Activated CD8-positive, alpha-beta memory T cell treated with anti-CD3 and anti-CD28 coated beads, Interleukin-2, amount 10 ng/mL, durations not matched to agents 7 days and 5 days (primary cell): ENCODE measurements at places on chromosomes 13 and 19.

DNA sequence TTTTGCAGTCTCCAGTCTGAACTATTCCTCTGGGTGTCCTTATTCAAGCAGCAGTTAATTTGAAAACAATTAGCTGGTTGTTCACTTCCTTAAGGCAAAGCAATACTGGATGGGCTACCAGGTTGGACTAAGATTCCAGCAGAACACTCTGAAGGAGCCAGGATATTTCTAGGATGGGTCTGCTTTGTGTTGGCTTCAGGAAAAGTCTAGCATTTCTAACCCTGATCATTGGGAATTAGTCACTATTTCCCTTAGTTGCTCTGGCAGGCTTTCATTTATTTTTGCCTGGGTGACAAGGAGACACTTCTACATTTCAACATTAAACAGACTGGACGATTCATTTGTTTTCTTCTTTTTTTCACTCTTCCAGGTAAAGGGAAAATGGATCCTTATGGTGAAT is 228.4 kb downstream of the ENOX1 start:
- no peaks in the 10 kb centered on the region for H3K36me3 ChIP-seq
- no peak overlapping the region for H3K27ac ChIP-seq
- no peaks in the 10 kb centered on the region for H3K4me1 ChIP-seq
- peaks cover 37% of the 10 kb centered on the region for H3K27me3 ChIP-seq
- H3K4me3 ChIP-seq, result no peak overlapping the region
- no peak for DNase-seq

DNA sequence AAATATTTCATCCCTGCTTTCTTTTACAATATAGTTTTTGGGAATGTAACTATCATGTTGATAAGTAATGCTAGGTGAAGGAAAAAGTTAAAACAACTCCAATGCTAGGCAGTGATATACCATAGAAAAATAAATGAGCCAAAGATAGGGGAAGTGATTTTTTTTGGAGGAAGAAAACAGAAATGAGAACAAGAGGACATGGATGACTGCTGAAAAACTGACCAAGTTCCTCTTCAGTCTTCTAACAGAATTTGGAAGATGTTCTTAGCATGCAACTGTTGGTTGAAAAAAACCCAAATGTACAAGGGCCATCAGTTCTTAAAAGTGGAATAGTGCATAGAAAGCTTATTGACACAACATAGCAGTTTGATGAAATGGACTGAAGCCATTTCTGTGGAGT is 262.5 kb upstream of the STARD13 start:
- H3K36me3 ChIP-seq, result peaks cover 6% of the 10 kb centered on the region
- H3K4me3 ChIP-seq, result no peak overlapping the region
- DNase-seq, result no peak
- H3K27me3 ChIP-seq, result no peaks in the 10 kb centered on the region
- H3K4me1 ChIP-seq, result peaks cover 19% of the 10 kb centered on the region

DNA sequence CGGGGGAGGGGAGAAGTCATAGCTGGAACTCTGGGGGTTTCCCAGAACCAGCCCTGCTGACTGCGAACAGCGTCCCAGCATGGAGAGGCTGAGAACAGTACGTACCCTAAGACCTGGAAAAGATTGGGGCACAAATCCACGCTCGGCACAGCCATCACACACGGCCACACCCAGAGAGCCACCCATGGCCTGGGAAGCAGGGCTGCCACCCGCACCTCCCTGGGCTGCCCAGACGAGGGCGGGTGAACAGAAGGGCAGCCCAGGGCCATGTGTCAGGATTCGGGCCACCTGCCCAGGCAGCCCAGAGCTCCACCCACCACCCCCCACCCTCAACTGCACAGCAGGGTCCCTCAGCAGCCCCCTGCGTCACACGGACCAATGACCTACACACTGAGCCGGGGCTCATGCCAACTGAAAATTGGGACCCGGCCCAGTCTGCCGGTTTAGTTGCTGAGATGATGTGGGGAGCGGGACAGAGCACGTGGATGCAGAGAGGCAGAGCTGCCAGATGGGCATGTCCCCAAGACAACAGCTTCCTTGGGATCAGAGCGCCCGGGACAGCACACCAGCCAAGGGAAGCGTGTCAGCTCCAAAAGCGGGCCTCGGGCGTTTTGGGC is 8.5 kb downstream of the UBXN6 start:
- H3K27ac ChIP-seq, result no peak overlapping the region
- H3K36me3 ChIP-seq, result peaks cover 15% of the 10 kb centered on the region
- no peak for DNase-seq
- no peaks in the 10 kb centered on the region for H3K4me1 ChIP-seq
- H3K4me3 ChIP-seq, result no peak overlapping the region
- no peaks in the 10 kb centered on the region for H3K27me3 ChIP-seq

DNA sequence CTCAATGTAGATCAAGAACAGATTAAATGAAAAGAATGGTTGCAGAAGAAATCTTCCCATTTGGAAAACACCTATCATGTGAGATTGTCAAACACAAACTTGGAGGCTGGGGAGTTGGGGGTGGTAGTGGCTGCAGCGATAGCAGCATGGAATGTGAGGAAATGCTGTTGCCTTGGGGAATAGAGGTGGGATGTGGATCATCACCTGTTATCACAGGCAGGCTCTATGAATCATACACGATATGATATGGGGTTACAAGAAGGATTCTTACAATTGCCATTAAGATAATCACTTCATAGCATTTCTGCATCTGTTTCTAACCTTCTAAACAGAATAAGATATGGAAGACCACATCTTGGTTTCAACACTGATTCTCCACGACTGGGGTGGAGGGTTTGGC is 88.7 kb downstream of the RNASEH2B start:
- no peak overlapping the region for H3K27ac ChIP-seq
- H3K4me3 ChIP-seq, result no peak overlapping the region
- H3K4me1 ChIP-seq, result peaks cover 2% of the 10 kb centered on the region

- H3K36me3 ChIP-seq, result peaks cover 75% of the 10 kb centered on the region
- no peaks in the 10 kb centered on the region for H3K27me3 ChIP-seq
- no peak for DNase-seq
- H3K4me3 ChIP-seq, result peak overlapping the region; percentile 99
- H3K4me1 ChIP-seq, result peaks cover 15% of the 10 kb centered on the region
- H3K27ac ChIP-seq, result peak overlapping the region; percentile 99
Measured at GRCh38 chr19:52028780-52029123, 573 bp upstream of the ZNF614 start.

- H3K36me3 ChIP-seq, result no peaks in the 10 kb centered on the region
- H3K27ac ChIP-seq, result no peak overlapping the region
- no peak overlapping the region for H3K4me3 ChIP-seq
- peak; percentile 41 for DNase-seq
Measured at GRCh38 chr13:21823949-21824348, 153.1 kb downstream of the FGF9 start.

DNA sequence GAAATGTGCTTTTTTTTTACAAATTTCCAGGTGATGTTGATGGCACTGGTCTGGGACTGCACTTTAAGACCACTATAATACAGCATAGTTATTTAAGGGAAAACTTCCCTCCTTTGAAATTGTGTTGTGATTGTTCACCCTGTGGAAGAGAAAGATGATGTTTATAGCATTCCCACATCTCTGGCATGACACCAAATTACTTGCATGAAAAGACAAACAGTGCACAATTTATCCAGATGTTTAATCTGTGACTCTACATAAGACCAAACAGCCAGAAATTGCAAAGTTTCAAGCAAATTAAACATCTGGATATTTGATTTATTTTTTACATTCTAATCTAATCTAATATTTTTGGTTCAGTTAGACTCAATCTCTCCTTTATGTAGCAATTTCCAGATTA is 51.6 kb downstream of the UFM1 start:
- no peak for DNase-seq
- no peaks in the 10 kb centered on the region for H3K36me3 ChIP-seq

GRCh38 chr19:8413629-8413995 is 507 bp downstream of the MARCHF2 start:
- H3K4me3 ChIP-seq, result peak overlapping the region; percentile 54
- peaks cover 8% of the 10 kb centered on the region for H3K4me1 ChIP-seq
- no peak overlapping the region for H3K27ac ChIP-seq
- no peaks in the 10 kb centered on the region for H3K36me3 ChIP-seq
- no peaks in the 10 kb centered on the region for H3K27me3 ChIP-seq
- DNase-seq, result peak; percentile 46

DNA sequence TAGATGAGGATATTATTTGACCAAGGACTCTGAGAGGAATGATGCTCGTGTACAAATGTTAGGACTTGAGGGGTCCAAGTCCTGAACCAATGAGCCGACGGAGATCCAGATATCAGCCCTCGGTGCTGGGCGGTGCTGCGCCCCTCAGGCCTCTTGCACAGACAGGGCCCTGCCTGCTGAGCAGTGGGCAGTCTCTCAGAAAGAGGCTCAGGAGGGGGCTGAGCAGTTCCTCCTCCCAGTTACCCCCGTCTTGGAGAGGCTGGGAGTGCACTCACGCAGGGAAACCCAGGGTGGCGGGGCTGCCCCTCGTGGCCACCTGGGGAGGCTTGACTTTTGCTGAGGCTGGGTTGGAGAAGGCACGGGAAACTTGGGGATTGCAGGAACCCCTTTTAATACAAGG is 18.4 kb downstream of the TEX29 start:
- peak; percentile 15 for DNase-seq
- H3K27me3 ChIP-seq, result no peaks in the 10 kb centered on the region
- H3K4me1 ChIP-seq, result peaks cover 9% of the 10 kb centered on the region
- no peaks in the 10 kb centered on the region for H3K36me3 ChIP-seq
- no peak overlapping the region for H3K4me3 ChIP-seq

DNA sequence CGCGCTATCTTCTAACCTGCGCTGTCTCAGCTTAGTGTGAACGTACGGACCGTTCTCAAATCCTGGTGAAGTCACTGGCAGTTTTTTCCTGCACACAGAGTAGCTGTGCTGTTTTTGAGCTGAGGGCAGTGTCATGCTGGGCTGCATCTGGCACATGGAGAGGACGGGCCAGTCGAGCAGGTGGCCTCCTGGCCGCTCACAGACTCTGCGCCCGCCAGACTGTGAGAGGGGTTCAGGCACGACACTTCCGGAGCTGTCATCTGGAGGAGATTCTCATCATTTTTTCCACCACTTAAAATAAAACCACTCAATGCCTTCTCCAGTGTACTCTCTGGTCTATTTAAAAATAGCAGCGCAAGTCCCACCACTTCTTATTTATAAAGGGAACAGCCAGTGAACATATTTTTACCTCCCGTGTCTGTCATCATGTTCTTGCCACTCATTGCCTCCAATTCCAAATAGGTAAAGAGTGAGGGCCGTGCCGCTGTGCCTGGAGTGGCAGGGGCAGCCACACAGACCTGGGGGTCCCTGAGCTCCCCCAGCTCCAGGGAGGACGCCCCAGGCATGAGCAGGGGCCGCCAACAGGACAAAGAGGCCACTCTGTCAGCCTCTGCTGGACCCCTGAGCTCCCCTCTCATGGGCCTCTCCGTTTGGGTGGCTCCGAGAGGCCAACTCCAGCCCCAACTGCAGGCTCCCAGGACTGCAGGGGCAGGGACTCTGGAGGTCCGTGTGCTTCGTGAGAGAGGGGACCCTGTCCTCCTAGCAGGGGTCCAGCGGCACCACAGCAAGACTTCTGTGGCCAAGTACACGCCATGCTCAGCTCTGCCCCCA is 36.9 kb upstream of the GRTP1 start:
- no peak overlapping the region for H3K4me3 ChIP-seq
- H3K27ac ChIP-seq, result no peak overlapping the region
- no peaks in the 10 kb centered on the region for H3K27me3 ChIP-seq
- H3K4me1 ChIP-seq, result no peaks in the 10 kb centered on the region

DNA sequence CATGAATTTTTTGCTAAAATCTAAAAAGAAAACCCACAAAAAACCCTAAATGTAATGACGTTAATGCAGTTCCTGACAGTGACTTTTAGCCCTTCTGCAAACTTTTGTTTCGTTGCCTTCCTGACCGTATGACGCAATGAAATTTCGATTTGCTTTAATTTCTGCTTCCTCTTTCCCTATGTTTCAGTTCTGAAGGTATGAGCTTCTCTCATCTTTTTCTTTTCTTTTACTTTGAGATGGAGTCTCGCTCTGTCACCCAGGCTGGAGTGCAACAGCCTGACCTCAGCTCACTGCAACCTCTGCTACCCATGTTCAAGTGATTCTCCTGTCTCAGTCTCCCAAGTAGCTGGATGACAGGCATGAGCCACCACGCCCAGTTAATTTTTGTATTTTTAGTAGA is 6.1 kb upstream of the LILRA5 start:
- H3K4me1 ChIP-seq, result peaks cover 5% of the 10 kb centered on the region
- H3K27me3 ChIP-seq, result peaks cover 26% of the 10 kb centered on the region
- no peak overlapping the region for H3K27ac ChIP-seq
- H3K4me3 ChIP-seq, result no peak overlapping the region
- DNase-seq, result no peak

- H3K27me3 ChIP-seq, result no peaks in the 10 kb centered on the region
- H3K36me3 ChIP-seq, result no peaks in the 10 kb centered on the region
- no peak overlapping the region for H3K27ac ChIP-seq
- no peak overlapping the region for H3K4me3 ChIP-seq
Measured at GRCh38 chr13:83907196-83907989, 25.1 kb upstream of the SLITRK1 start.

DNA sequence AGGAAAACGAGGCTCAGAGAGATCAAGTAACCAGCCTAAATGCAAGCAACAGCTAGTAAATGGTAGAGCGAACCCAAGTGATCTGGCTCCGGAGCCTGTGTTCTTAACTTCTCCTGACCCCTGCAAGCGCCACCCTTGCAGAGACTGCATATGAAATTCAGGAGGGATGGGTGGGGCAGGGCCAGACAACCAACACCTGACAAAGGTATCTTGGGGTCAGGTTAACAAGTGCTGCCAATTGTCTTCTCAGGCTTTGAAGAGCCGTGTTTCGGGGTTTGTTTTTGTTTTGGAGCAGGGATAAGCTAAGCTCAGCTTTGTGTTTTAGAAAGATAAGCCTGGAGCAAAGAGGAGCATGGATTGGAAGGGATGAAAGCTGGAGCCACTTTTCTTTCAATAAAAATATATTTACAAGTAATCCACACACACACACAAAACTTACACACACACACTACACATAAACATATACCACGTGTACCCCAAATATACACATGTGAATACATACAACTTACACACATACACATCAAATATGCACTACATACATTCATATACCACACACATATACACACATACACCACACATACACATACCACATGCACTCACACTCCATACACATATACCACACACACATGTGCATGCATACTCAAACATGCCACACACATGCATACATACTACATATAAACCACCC is 722.0 kb downstream of the DIAPH3 start:
- no peak overlapping the region for H3K27ac ChIP-seq
- peak overlapping the region; percentile 27 for H3K4me3 ChIP-seq
- H3K27me3 ChIP-seq, result peaks cover 2% of the 10 kb centered on the region
- H3K4me1 ChIP-seq, result peaks cover 5% of the 10 kb centered on the region

- DNase-seq, result no peak
- peaks cover 27% of the 10 kb centered on the region for H3K36me3 ChIP-seq
- peaks cover 35% of the 10 kb centered on the region for H3K4me1 ChIP-seq
- H3K27ac ChIP-seq, result no peak overlapping the region
- H3K4me3 ChIP-seq, result no peak overlapping the region
Measured at GRCh38 chr13:32840113-32840512, 176.1 kb upstream of the KL start.

DNA sequence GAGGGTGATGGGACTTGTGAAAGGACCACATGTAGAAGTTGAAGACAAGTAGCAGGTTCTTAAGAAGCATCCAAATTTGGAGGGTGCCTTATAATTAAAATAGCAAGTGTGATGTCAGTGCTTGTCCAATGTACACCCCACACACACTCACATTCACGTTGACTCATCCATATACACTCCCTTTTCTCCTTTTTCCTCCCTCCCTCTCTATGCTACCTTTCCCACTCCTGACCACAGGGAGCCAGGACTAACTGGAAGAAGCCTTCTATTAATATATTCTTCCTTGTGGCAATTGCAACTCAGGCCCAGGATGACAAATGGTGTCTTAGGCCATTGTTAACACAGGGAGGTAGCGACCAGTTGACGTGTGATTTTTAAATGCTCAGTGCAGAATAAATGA is 16.3 kb upstream of the GPR183 start:
- peak overlapping the region; percentile 60 for H3K4me3 ChIP-seq
- peak overlapping the region; percentile 94 for H3K27ac ChIP-seq
- DNase-seq, result no peak
- no peaks in the 10 kb centered on the region for H3K27me3 ChIP-seq
- peaks cover 71% of the 10 kb centered on the region for H3K4me1 ChIP-seq
